ENCODE measurements at places on chromosomes 7 and 10.

DNA sequence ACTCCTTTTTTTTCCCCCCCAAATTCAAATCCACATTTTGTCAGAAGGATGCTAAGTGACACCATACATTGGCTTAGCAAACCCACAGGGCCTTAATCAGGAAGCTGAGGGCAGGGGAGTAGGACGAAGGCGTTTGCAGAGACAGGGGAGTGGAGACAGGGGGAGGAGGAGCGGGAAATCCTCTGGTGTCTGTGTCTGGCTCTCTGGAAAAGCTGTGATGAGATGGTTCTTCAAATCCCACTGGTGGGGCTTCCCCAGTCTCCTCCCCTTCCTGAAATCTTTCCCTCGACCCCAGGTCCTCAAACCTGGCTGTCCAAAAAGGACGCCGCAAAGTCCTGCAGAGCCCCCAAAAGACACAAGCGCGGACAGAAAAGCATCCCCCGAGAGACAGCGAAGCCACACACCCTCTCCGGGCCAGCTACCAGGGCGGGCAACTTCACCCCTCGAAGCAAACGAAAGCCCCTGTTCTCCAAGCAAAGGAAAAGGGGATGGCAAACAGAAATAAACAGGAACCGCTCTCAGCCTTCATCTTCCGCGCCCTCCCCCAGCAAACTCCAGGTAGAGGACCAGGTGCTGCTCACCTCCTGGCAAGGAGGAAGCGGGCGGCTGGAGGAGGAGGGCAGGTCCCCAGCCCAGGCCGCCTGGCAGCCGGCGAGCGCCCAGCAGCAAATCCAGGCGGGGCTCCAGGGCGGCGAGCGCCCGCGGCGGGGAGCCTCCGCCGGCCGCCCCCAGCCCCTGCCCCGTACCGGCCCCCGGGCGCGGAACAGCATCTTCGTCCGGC lies 520 bp downstream of the ELAPOR2 start:
- no peak for DNase-seq

DNA sequence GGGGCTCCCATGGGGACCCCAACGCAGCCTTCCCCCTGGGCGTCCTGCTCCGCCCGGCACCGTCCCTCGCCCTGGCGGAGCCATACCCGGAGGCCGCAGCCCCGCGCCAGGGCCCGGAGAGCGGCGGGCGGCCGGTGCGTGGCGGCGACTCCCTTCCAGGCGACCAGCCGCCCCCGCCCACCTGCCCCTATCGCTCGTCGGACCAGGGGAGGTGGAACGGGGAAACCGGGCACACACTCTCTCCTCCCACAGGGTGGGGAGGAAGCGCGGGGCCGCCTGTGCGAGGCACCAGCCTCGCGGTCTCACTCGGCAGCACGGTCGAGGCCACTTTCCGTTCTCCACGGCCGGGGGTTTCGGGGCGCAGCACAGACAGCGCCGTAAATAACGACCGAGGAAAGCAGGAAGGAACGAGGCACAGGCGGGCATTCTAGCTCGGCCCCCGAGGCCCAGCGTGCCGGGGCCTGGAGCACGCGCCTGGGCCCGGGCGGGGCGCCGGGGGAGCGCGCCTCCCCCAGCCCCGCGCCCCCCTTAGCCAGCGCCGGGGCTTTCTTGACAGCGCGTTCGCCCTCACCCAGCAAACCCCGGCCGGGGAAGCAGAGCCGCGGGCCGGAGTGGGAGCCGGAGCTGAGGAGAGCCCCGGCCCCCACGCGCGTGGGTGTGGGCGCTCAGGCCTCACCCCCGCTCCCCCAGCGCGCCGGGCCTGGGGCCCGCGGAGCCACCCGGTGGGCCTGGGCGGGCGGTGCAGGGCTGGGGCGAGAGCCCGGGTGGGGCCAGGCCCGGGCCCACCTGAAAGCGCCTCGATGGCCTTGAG lies 936 bp downstream of the IGF2BP3 start:
- no peak for DNase-seq

DNA sequence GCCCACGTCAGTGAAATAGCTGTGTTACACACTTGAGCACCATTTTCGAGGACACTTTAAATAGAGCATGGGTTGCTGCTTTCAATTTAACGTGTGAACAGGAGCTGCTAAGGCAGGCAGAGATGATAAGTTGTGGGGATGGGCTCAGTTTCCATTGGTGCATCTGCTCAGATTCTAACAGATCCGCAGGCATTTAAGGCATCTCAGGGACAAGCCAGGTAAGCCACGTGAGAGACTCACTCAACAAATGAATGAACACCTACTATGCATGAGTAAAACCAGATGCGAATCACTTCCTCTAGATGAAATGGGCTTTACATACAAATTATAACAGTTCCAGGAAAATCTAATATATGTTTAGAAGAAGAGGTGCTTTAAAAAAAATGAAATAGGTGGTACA lies 34.6 kb downstream of the PLXNA4 start:
- DNase-seq = no peak

GRCh38 chr7:87581723-87582122 lies 19.0 kb downstream of the ABCB1 start:
- no peak for DNase-seq

DNA sequence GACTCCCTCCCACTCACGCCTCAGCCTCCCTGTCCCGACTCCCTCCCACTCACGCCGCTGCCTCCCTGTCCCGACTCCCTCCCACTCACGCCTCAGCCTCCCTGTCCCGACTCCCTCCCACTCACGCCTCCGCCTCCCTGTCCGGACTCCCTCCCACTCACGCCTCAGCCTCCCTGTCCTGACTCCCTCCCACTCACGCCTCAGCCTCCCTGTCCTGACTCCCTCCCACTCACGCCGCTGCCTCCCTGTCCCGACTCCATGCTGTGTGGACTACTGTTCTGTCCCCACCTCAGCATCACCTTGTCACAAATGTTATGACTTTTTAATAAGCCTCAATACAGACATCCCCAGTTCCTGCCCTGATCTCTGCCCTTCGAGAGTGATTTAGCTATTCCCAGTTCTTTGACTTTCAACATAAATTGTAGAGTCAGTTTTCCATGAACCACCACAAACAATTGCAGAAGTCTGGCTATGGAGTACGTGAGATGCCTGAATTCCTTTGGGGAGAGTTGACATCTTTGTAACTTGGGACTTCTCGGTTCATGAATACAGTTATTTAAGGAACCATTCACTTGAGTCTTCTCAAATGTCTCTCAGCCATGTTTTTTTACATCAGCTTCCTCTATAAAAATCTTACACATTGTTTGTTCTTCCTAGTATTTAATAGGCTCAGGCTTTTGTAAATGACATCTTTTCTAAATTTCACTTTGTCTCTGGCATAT lies 71.9 kb downstream of the FOXL3 start:
- no peak for DNase-seq

- DNase-seq = no peak
Measured at GRCh38 chr7:1729773-1730172, 59.7 kb downstream of the ELFN1 start.

DNA sequence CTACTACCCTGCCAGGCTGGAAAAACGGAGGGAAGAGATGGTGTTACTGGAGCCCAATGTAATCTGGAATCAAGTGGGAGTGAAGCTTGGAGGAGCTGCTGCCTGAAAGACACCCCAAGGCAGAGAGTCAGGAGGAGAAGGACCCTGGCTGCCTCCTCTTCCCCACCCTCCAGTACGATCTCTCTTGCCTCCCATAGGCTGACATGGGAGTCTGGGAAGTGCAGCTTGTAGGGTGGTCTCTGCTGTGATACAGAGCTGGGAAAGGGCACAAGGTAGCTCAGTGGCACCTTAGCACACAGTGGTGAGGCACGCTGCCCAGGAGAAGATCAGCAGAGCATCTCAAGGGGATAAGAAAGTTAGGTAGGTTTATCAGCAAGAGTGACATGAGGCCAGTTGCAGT lies 35.9 kb downstream of the EMX2 start:
- no peak for DNase-seq

Data from D721Med (cell line).